ENCODE measurements at places on chromosomes 13 and 19.
A peak's percentile ranks its signal among the peaks of the same experiment; 100 is the strongest.

DNA sequence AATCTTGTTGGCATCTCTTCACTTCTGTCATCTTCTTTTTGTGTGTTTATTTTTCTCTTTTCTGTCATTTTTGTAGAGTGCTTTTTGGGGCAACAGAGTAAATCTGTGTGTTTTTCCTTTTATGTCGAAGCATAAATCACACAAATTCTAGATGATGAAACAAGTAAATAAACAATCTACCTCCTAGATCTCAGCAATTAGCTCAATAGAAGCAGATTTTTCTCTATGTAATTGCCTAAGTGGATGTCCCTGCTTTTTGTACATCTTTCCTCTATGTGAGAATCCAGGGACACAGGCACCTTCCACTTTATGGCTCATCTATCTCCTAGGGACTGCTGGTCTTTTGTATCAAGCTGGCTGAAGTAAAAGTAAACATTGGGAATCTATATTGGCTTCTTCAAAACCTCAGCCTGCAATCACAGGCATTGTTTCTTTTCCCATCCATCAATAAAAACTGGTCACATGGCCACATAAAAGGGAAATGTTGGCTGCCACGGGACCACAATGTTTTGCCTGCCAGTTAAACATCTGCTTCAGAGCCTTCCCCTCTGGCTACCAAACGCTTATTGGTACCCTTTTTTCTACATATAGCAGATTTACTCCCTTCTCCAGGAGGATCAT is 323.8 kb downstream of the LMO7 start:
- no peak for DNase-seq

DNA sequence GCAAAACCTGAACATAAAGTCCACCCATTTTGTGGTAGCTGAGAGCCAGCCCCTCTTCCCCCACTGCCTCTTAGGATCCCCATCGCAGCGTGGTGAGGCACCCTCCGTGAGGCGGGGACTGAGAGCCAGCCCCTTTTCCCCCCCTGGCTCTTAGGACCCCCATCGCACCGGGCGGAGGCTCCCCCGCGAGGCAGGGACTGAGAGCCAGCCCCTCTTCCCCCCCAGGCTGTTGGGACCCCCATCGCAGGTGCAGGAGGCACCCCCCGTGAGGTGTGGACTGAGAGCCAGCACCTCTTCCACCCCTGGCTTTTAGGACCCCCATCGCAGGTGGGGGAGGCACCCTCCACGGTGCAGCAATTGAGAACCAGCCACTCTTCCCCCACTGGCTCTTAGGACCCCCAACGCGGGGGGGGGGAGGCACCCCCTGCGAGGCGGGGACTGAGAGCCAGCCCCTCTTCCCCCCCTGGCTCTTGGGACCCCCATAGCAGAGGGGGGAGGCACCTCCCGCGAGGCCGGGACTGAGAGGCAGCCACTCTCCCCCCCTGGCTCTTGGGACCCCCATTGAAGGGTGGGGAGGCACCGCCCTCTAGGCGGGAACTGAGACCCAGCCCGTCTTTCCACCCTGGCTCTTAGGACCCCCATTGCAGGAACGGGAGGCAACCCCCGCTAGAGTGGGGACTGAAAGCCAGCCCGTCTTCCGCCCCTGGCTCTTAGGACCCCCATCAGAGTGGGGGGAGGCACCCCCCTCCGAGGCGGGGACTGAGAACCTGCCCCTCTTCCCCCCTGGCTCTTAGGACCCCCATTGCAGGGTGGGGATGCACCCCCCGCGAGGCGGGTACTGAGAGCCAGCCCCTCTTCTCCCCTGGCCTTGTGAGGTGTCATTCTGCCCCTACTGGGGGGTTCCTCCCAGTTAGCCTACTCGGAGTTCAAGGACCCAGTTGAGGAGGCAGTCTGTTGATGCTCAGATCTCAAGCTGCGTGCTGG is 366.4 kb upstream of the SPRY2 start:
- DNase-seq: no peak

DNA sequence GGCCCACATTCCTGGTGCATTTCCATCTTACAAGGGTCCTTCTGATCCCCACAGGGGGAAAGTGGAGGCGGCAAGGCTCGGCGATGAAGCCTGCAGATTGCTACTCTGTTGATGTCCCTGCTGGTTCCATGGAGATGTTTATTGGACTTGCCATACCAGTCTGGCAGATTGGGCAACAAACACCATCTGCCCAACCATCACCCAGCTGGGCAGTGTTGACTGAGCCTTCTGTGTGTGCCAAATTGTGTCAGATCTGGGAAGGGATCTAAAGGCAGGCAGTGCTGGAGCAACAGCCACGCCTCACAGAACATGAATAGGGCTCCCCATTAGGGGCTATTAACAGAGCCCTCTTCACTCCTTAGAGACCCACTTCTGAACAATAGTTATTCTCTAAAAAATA is 35.0 kb downstream of the FLT1 start:
- no peak for DNase-seq

- DNase-seq: no peak
These were observed 9.2 kb upstream of the ZNF761 start for GRCh38 chr19:53422551-53422950.

DNA sequence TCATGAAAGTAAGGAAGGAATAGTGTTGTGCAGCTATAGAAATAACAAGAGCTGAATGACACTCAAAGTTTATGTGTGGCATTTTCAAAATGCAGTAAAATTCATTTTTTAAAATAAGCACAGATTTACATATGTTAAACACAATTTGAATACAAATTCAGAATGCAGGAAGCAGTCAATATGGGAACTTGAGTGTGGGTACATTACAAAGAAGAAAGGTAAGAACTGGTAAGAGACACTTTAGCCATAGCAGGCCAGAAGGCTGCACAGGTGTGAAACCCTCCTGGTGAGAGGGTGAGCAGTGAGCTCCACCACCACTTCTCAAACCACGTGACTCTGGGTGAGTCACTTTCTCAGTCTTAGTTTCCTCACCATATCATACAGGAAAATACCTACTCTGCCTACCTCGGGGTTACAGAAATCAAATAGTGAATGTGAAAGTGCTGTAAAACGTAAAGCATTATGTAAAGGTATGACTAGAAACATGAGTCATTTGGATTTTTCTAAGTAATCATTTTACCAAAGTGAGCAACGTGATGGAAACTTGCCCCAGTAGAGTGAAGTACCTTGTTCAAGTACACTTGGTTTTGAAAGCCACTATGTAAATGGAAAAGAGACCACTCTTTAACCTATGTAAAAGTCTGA is 40.5 kb downstream of the USP12 start:
- no peak for DNase-seq

GRCh38 chr19:34274827-34275625 is 20.7 kb downstream of the GARRE1 start:
- DNase-seq: peak; percentile 63

DNA sequence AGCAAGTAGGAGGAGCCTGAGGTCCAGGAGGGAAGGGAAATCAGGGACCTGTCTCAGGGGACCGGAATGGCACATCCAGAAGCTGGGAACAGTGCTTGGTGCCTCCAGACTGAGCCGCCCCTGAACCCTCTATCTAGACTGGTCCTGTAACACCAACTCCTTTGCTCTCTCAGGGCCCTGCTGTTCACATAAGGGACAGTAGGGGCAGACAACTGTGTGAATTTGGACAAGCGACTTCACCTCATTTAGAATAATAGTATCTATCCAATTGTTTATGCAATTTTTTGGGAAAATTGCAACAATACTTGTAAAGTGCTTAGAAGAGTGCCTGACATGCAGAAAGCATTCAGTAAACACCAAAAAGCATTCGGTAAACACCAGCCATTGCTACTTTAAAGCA is 14.0 kb downstream of the SYMPK start:
- DNase-seq: no peak

DNA sequence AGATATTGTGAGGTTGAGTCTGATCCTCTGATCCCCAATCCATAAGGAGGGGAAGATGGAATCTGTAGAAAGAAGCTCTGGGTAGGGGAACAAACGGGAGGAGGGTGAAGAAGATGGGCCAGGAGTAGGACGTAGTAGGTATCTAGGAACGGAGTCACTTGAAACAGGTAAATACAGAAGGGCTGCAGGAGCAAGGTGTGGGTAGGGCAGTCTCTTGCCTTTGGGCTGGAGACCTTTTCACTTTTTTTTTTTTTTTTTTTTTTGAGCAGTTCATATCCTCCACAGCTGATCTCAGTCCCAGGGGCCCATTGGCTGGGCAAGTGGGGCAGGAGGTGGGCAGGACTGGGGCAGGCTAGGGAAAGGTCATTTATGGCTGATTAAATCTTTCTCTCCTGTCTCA is 1.5 kb downstream of the BCKDHA start:
- DNase-seq: no peak

DNA sequence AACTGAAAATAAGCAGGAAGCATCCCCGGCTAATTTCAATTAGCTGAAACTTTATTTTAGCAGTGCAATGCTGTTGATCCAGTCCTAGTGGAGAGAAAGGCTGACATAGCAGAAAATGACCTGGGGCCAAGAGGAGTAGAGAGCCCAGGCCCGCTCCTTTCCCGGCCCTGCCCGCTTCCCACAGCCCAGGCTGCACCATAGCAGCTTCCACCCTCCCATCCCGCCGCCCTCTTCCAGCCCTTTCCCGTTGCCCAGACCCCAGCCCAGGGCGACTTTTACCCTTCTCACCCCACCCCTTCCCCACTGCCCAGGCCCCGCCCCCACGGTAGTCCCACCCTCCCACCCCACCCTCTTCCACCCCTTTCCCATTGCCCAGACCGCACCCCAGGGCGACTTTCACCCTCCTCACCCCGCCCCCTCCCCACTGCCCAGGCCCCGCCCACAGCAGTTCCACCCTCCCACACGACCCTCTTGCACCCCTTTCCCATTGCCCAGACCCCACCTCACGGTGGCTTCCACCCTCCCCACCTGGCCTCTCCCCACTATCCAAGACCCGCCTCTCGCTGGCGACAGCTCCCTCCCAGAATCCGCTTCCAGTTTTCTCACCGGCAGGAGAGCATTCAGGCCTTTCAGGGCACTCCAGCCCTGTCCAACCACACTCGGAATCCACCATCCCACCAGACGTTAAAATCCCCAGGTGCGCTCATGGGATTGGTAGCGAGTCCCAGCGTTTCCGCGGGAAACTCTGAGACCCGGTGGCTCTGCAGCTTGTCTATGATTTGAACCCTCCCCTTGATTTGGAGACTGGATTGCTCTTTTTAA is 8.3 kb downstream of the ZNF160 start:
- DNase-seq: no peak

DNA sequence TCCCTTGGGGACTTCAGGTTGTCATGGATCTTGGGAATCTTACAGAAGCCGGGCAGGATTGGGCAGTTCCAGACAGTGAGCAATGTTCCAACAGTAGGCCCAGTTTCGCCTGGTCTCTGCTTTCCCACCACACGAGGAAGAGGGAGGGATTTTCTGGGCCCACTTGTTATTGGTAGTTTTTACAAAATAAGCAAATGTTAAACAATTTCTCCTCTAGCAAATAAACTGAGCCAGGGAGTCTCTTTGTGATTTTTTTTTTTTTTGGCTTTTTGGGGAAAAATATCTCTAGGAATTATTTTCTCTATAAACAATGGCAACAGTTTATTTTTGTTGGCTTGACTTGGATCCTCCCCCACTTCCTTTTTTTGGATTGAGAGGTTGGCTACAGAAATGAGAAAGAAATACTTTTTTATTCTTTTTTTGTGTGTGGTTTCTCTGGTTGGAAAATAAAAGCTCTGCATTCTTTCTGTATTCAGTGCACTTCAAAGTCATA is 89.3 kb downstream of the TM9SF2 start:
- DNase-seq: peak; percentile 26

DNA sequence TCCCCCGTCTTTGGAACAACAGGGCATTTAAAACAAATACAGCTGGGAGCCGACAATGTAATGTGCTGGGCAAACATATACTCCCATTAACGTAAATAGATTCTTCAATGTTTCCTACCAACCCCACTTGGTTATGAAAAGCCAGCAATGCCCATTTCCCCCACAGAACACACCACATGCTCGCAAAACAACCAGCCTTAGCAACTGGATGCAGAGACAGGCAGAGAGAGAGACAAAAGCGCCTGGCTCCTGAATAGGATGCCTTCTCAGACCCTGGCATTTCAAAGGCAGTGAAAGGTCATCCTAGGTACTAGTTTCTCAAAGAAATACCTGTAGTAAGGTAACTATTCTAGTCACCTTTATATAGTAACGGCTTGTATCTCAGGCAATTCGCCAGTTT is 462.9 kb downstream of the ITGBL1 start:
- DNase-seq: no peak

- no peak for DNase-seq
These were observed 934.3 kb downstream of the DIAPH3 start for GRCh38 chr13:59229401-59229800.

DNA sequence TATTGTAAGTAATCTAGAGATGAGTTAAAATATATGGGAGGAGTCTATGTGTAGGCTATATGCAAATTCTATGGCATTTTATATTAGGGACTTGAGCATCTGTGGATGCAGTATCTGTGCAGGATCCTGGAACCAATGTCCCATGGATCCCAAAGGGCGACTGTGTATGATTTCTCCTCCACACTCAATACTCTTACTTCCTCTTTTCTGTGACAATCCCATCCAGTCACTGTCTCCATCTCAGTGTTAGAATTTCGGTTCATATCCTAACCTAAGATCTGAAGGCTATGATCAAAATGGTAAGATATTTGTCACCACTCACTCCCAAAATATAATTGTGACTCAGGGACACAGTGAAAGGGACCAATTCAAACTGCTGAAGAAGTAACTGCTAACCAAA is 15.1 kb upstream of the ZNF599 start:
- DNase-seq: no peak

DNA sequence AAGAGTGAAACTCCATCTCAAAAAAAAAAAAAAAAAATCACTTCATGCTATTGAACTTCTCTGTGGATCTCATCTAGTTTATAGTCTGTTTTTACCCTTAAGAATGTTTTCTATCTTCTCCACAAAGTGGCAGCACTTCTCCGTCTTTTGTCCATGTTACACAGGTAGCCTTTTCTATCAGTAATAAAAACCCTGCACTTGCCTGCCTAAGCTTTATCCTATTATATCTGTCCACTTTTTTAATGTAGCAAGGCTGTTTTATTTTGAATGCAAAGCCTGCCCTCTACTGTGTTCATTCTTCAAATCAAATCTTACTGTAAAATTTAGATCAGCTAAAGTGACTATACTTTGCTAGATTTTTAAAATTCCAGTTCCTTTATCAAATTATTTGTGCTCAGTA is 124.0 kb downstream of the STOML3 start:
- DNase-seq: no peak

DNA sequence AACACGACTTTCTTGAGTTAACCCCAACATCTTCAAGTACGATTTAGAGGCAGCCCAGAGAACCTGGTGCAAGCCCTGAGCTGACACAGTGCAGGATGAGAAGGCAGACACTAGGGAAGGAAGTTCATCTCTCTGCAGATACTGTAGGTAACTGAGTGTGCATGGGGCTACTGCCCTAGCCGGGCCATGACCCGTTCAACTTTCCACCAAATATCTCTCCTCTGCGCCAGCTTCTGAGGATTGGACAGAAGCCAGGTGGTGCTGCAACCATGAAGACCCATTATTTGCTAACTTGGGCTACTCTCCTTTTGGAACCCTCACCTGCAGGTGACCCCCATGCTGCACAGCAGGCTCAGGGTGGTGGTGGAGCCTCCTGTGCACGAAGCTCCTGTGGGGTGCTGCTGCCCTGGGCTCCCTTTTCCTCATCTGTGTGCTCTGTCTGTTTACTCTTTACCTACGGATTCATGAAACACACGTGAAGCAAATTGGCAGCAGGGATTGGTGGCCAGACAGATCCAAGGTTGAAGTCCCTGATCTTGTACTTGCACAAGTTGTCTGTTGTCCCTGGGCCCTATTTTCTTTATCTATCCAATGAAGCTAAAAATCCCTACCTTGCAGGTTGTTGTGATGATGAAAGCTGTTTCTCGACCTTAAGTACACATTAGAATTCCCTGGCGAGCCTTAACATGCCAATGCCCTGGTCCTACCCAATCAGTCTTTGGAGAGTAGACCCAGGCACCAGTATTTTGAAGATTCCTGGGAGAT is 227.8 kb downstream of the LACC1 start:
- no peak for DNase-seq

GRCh38 chr19:3620145-3620816 is 6.3 kb downstream of the CACTIN start:
- no peak for DNase-seq
